ENCODE measurements at places on chromosomes 1 and 21.

- no peak for DNase-seq
These were observed 70.0 kb downstream of the EIF4G3 start for GRCh38 chr1:21106709-21107108.

DNA sequence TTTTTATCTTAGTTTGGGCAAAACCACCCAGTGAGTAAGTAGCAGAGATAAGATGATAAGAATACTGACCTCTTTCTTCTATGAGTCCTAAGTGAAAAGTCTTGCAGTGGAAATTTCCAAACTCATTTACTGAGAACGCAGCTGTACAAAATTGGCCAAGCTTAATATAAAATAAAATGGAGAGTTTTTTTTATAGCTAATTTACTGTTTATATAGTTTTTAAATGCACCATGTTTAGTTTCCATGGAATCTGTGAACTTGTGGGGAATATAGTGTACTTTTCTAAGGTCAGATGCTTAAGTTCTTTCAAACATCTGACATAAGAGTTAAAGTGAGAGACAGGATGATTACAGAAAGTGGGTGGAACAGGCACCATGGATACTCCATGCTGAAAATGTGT is 833.5 kb downstream of the ADGRL2 start:
- DNase-seq: no peak

- no peak for DNase-seq
These were observed 22.5 kb downstream of the BATF3 start for GRCh38 chr1:212677136-212677535.

GRCh38 chr1:104593413-104594187 is 843.9 kb downstream of the AMY1C start:
- DNase-seq: no peak

DNA sequence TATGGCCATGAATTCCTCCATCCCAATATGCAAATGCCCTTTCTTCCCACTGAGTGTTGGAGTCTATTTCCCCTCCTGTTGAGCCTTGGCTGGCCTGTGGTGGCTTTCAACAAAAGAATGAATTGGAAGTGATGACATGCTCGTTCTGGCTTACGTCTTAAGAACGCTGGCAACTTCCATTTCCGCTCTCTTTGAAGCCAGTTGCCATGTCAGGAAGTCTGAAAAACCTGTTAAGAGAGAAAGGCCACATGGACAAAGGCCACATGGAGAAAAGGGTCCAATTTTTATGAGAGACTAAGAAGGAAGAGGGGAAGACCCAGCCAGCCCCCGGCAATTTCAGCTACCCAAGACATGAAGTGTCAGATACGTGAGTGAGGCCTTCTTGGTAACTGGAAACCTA is 45.6 kb upstream of the GADD45A start:
- no peak for DNase-seq

DNA sequence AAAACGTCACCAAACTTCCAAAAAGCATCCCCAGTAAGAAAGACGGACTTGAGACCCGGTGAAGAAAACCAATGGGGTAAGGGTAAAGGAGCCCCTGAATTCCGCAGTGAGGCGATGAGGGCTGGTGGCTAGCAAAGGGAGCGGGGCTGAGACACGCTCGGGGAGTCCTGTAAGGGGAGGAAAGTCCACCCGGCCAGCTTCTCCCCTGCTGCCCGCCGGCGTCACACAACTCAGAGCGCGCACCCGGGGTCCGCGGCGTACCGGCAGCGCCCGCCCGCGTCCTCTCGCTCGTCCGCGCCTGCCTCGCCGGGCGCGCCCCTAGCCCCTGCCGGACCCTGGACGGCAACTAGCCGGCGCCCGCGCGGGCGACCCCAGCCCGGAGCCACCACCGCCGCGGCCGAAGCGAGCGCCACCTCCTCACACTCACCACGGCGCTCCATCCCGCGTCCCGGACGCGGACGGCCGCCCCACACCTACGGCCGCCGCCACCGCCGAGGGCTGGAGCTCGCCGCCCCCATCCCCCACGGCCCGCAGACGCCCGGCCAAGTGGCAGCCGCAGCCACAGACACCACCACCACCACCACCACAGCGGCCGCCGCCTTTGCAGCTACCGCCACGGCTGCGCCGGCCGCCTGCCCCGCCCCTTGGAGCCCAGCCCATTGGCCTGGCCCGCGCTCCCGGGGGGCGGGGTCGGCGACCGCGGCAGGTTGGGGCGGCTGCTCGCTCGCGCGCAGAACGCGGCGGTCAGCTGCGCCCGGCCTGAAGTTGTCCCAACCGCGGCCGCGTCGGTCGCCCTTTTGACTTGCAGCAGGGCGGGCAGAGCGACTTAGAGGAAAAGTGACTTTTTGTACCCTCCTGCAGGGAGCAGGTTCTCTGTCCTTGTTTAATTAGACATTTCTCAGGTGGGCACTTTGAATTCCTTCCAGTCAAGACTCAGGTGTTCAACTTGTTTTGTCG is 10.0 kb upstream of the ARHGAP29 start:
- no peak for DNase-seq

DNA sequence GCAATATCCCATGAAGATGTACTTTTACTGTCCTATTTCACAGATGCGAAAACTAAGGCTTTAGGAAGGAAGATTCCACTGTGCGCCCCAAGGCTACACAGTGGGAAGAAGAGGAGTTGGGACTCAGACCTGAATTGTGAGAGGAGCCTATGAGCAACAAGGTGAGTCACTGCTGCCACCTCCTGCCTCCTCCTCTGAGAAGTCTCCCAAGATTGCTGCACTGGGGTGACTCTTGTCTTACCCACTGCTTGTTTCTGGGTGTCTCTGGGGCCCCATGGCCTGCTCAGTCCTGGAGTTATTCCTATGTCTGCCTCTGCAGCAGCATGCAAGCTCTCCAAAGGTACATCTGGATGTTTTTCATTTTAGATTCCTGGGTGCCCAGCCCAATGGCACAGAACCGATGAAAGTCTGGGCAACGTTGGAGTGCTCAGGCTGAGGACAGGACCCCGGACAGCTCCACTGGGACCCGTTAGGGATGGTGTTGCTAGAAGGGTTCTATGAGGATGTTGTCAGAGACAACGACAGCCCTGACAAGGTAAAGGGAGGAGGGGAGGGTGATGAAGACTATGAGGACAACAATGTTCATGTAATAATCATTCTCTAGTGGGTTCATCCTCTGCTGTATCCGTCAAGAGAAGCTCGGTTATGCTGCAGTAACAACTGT is 11.0 kb upstream of the C1QA start:
- DNase-seq: no peak

DNA sequence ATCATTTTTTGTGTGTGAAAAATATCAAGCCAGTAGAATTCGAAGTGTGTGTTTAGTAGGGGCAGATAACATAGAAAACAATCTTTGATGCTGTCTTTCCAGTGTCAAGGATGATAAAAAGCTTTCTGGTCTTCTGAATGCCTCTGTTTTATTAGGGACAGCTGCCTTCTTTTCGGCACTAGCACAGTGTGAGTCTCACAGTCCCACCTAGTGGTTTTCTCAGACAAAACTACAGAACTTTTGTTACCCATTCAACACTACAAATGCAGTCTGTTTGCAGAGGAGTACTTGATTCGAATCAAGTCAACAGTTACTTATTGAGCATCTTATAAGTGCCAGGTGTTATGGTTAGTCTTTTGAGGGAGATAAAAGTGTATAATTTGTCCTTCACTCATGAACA is 30.6 kb upstream of the MCOLN3 start:
- no peak for DNase-seq

DNA sequence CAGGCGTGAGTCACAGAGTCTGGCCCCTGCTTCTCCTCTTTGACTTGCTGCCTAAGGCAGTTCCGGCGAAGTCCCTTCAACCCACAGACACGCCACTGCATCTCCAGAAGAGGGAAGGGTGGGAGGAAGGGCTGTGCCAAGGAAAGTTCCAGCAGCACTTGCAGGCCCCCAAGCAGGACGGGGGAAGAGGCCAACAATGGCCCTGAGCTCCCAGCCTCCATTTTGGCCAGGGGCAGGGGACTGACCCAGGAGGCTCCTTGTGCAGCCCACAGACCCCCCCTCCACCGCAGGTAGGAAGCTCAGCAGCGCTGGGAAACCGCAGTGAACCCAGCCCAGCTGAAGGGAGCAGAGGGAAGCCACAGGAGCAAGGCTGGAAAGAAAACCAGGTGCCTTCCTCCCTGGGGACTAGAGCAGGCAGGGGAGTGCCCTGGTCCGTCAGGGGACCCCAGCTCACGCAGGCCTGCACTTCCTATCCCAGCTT is 35.4 kb downstream of the ACOT7 start:
- no peak for DNase-seq

DNA sequence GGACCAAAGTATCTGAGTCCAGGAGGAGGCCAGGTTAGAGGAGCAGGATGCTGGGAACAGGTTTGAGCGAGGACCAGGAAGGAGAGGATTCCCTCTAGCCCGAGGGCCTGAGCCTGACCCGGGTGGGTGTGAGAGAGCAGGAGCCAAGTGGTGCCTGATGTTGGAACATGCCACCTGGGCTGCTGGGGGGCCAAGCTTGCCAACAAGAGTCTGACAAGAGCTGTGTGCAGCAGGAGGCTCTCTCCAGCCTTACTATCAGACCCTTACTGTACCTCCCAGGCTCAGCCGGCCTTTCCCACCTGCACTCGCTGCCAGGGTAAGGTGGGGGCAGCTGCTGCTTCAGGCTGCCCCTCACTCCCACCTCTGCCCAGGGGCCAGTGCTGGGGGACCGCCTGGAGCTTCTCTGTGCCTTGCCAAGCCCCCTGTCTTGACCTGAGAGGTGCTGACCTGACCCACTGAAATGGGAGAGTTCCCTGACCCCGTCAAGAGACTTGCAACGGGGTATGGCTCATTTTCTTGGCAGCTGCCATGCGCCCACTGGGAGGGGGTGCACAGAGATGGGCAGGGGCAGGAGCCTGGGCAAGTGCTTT is 159.6 kb upstream of the VAMP3 start:
- DNase-seq: no peak

- peak; percentile 39 for DNase-seq
These were observed 6.6 kb upstream of the RNU1-2 start for GRCh38 chr1:16888860-16889816.

- peak; percentile 57 for DNase-seq
These were observed 66.6 kb downstream of the FAM163A start for GRCh38 chr1:179809506-179810366.

- DNase-seq: no peak
These were observed 19.0 kb downstream of the BTG2 start for GRCh38 chr1:203324105-203325025.

GRCh38 chr1:119659628-119660027 is 11.6 kb upstream of the ZNF697 start:
- no peak for DNase-seq

- DNase-seq: no peak
These were observed 706 bp downstream of the C21orf91 start for GRCh38 chr21:17818186-17819113.

DNA sequence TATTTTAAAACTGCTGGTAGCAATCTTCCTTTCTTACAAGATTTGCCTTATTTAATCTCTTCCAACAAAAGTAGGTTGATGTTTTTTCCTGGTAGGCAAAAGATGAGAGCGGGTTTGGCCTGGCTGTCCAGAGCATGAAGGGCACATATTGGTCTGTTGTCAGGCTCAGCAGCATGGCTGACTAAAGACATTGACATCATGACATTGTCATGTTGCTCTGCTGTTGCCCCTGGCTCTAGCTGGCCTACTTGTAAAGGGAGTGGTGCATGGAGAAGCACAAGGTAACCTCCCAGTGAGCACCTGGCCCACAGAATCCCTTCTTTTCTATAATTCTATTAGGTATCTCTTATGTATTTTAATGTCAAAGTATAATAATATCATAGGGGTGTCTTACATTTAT is 23.6 kb downstream of the GNPAT start:
- no peak for DNase-seq

DNA sequence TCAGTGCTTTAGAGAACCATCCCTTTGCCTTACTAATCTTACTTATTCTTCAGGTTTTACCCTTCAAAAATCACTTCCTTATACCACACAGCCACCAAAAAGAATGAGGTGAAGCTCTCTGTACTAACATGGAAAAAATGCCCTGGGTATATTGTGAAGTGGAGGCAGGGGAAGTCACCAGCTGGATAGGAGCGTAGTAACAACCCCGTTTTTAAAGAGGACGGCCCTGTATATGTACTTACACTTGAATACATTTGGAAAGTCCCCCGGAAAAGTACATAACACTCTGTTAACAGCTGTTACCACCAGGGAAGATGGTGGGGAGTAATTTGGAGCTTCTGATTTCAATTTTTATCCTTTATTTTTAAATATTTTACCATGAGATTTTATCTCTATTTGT is 28.2 kb upstream of the KHDRBS1 start:
- no peak for DNase-seq

DNA sequence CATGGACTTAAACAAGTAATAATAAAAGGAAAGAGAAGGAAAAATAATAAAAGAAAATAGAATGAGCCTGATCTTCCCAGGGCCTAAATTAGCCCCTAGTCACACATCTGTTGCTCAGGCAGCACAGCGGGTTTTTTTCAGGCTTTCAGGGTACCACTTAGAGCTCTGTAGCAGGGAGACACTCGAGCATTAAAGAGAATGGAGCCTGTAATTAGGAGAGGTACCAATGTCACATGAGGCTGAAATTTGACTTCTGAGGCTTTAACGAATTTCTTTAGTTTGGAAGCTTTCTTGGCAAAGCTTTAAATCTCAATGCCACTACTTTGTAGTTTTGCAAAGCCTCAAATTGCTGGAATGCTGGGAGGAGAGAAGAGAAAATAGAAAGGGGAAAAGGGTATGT is 116.3 kb downstream of the AK5 start:
- no peak for DNase-seq

DNA sequence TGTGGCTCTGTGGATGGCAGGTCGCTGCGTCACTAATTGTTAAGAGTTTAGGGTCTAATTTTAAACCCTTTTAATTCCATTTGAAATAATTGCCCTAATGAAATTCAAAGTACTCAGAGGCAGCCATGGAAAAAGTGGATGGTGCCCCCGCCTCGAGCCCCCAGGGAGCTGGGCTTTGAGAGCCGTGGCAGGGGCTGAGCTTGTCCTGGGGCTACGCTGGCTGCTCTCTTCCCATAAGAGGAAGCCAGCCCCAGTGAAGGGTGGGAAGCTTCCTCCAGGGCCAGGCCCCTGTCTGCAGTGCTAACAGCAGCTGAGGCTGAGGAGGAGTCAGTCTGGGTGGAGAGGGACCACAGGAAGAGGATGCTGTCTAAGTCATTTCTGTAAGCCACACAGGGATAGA is 315.0 kb upstream of the POU3F1 start:
- DNase-seq: no peak

DNA sequence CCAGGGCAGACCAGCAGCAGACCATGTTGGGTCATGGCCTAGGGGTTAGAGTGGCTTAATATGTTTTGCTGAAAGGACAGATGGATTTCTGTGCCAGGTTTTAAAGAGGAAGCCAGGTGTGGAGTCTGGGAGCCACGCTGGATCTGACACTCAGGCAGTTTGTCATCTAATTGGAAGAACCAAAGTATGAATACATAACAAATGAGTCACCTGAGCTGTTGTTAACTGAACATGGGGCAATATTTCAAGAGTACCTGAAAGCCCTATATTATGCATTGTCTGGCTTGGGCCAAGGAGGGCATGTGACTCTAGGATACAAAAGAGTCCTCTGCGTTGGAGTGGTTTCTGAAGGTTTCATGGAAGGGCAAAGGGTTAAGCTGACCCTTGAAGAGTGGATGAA is 70.6 kb downstream of the LMO4 start:
- DNase-seq: no peak

DNA sequence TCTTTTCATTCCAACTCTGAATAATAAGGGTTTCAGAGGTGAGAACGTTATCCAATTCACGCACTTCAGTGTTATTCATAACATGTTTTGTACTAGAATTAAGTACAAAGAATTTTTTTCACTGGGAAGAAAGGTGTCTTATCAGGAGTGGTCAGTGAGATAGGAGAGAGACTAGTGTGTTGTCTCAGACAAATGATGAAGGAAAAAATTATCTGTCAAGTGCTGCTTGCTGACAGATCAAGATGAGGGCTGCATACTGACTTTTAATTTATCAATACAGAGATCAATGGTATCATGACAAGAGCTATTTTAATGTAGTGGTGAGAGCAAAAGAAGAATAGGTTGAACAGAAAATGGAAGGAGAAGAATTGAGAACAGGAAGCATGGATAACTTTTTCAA is 402.4 kb downstream of the KCNT2 start:
- no peak for DNase-seq
